Stimulated activated CD8-positive, alpha-beta memory T cell treated with anti-CD3 and anti-CD28 coated beads, Interleukin-7, amount 100 ng/mL, for 4 hours (primary cell): ENCODE measurements at places on chromosomes 7 and 10.

GRCh38 chr7:78226059-78226719, 427.6 kb downstream of the PHTF2 start:
- DNase-seq: no peak

- DNase-seq: peak; percentile 60
Measured at GRCh38 chr7:44914992-44915607, 29.8 kb upstream of the PURB start.

GRCh38 chr10:52115823-52116222, 198.3 kb upstream of the DKK1 start:
- DNase-seq: no peak

GRCh38 chr10:6788231-6788630, 208.2 kb upstream of the PRKCQ start:
- no peak for DNase-seq

DNA sequence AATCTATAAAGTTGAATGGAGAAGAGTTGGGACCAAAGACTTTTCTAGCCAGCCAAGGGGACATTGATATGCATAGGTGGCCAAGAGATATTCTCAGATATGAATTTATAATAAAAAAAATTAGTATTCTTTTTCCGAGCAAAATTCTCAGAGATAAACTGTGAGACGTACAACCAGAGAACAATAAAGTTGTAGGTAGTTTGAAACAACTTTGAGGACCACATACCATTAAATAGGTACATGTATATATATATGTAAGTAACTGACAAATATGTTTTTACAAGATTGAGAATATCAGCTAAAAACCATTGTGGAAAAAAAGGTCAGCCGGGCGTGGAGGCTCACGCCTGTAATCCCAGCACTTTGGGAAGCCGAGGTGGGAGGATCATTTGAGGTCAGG, 56.5 kb downstream of the EXOC4 start:
- DNase-seq: no peak

DNA sequence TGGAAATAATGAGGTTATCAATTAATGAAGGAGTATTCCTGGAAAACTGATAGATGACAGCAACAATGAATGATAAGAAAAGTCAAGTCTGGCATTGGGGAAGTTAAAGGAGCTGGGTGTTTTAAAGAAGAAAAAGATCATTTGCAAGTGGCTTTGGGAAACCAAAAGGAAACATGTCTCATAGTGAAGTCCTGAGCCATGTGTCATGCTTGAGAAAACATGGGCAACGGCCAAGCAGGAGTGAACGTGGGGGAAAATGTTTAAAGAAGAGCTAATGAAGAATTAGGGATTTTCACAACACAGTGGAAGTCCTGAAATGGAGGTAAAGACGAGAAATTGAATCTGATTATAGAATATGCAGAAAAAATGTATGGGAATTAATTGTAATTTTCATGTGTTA, 1383.2 kb upstream of the CELF2 start:
- no peak for DNase-seq

- DNase-seq: no peak
Measured at GRCh38 chr7:122350701-122351100, 46.2 kb upstream of the FEZF1 start.

DNA sequence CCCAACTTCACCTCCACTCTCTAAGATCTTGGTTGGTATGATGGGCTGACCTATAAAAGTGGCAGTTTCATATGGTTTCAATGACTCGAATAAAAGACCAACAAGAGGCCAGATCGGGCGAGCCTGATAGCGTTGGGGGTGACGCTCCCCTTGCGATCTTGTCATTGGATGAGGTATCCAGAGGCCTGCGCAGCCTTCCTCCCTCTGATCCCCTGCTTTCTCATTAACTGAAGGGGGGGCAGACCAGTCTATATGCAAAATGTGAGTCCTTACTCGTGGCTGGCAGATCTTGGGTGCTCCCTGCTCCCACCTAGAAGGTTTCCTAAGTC, 937 bp upstream of the COBL start:
- DNase-seq: no peak

GRCh38 chr7:69599286-69599954, 1.1 kb downstream of the AUTS2 start:
- DNase-seq: no peak

GRCh38 chr10:110993024-110993693, 73.8 kb downstream of the SHOC2 start:
- no peak for DNase-seq

DNA sequence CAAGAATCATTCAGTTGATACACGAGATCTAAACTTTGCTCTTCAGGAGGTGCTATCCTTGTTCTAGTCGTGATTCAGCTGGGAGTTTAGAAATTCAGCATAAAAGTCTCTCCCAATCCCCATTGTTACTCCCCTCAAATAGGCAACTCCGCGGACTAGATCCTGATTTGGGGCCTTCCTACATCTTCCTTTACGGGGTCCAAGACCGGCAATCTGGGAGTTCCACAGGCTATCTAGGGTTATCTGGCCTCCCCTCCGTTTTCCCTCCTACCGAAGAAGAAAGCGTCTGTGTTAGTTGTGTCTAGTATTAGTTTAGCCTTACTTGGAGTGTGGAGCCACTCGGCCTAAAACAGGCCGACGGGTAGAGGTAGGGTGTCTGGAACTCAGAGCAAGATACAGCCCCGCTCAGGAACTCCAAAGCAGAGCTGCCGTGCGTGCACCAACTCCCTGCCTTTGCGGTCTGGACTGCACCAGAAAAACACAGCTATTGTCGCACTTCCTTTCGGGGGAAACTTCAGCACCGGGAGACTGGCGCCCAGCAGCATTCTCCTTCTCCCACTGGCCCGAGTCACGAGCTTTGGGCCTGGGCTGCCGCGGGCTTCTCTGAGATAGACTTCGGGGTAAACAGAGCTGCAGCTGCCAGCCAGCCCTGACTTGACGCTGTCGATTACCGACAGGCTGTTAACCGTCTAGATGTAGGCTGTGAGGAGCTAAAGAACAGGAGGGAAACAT, 1.5 kb upstream of the DLX5 start:
- DNase-seq: no peak

GRCh38 chr10:114057855-114058254, 14.2 kb downstream of the ADRB1 start:
- DNase-seq: no peak

DNA sequence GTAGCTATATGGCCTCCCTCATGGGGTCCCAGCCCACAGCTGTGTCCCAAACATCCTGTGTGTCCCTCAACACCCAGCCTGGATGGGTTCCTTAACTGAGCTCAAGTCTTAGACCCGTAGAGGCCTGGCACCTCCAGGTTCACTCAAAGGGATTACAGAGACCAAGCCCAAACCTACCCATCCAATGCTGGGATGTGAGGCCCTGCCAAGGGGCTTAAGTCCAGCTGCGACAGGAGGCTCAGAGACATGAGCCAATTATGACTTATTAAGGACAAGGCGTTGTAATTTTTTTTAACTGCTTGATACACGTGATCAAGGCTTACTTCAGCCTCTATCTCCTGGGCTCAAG, 105.6 kb upstream of the RET start:
- no peak for DNase-seq

- DNase-seq: no peak
Measured at GRCh38 chr10:76138286-76138685, 706.9 kb downstream of the LRMDA start.

GRCh38 chr10:72218726-72219125, 2.6 kb upstream of the ASCC1 start:
- no peak for DNase-seq

DNA sequence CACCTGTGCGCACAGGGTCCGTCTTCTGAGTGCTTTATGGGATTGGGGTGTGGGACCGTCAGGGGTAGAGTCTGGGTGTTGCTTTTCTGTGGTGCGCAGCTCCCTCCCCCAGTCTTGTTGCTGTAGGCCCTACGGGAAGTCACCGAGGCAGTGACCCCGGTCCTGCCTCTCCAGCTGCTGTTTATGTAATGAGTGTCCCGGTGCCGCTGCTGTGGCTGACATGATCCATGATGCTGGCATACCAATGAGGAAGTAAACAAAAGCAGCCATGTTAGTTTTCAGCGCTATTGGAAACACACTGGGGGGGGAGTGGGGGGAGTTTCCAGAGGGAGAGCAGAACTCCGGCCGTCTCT, 1.1 kb downstream of the TRIM8 start:
- peak; percentile 11 for DNase-seq

DNA sequence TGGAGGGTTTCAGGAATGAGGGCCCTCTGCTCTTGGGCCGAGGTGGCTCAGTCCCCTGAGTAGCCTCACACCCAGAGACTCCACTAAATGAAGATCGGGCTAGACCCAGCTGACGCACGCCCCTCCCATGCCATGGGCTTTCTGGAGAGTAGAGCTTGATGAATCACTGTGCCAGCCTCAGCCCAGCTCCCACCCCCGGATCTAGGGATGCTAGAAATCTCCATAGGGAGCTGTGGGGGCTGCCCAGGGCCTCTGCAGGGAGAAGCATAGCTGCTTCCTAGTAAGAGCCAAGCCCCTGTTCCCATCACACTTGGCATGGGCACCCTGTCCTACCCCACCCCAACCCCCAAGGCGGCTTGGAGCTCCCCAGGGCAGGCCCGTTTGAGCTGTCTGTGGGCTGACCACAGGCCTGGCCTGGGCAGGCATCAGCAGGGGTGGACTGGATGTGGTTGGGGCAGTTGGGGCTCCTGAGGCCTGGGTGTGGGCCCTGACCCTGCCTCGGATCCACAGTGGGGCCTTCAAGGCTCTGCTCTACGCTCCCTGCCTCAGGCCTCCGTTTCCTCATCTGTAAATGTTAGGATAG, 121.2 kb downstream of the ZMIZ1 start:
- DNase-seq: no peak

DNA sequence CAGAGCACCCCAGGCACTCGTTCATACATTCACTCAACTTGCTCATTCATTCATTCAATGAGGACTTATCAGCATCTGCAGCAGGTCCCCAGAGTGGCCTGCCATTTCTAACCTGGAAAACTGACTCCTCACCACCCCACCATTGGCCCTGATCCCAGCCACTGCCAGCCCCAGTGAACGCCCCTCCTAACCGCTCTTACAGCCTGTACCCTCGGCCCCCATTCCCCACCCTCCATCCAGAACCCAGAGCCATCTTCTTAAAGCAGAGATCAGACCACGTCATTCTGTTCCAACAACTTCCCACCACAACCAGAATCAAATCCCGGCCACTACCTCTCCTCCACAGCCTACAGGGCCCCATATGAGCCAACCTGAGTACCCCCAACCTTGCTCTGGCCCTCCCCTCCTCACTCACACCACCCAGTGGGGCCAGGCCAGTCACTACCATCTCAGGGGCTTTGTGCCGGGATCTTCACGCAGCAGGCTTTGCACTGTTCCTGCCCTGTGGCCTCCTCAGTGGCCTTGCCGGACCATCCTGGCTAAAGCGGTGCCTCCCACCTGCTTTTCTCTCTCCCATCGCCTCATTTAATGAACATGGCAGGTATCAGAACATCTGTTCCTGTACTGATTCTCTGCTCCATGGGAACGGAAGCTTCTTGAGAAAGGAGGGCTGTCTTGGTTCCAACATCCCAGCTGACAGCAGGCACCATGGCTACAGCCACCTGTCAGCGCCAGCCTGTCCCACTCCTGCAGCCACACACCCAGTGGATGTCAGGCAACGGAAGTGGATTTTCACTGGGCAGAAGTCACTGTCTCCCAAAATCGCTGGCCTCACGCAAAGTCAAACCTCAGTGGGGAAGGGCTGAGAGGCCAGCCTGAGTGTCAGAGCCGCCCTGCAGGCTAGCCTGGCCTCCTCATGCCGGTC, 45.4 kb downstream of the FAM53B start:
- DNase-seq: no peak

DNA sequence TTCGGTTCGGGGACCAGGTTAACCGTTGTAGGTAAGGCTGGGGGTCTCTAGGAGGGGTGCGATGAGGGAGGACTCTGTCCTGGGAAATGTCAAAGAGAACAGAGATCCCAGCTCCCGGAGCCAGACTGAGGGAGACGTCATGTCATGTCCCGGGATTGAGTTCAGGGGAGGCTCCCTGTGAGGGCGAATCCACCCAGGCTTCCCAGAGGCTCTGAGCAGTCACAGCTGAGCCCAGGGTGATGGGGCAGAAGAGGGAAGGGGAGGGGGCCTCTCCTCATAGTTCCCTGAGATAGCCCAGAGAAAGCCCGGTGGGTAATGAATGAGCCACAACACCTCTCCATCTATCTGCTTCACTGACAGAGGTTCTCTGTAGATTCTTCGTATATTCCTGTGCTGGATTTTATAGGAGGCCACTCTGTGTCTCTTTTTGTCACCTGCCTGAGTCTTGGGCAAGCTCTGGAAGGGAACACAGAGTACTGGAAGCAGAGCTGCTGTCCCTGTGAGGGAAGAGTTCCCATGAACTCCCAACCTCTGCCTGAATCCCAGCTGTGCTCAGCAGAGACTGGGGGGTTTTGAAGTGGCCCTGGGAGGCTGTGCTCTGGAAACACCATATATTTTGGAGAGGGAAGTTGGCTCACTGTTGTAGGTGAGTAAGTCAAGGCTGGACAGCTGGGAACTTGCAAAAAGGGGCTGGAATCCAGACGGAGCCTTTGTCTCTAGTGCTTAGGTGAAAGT, 16.4 kb downstream of the PRSS2 start:
- DNase-seq: no peak

GRCh38 chr10:17781856-17782255, 27.3 kb upstream of the MRC1 start:
- DNase-seq: no peak

DNA sequence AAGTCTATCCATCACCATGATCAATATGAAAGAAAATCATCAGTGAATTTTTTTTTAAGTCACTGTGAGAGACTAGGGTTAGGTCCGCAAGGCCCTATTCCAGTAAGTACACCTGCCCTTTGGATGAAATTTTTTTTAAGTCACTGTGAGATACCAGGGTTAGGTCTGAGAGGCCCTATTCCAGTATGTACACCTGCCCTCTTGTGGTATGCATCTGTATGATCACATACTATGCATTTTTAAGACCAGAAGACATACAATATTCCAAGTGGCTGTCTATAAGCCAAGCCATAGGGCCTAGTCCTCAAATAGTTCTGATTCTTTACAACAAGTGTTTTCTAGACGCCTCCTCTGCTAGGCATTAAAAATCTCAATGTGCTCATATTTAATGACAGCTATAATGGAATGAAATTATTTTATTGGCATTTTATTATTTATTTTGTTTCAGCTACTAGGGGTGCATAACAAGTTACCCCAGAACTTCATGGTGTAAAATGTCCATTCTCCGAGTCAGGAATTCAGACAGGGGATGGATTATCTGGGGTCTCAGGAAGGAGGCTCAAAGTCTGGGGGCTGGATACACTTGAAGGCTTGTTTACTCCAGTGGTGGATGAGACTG, 53.1 kb downstream of the TEX36 start:
- DNase-seq: no peak

DNA sequence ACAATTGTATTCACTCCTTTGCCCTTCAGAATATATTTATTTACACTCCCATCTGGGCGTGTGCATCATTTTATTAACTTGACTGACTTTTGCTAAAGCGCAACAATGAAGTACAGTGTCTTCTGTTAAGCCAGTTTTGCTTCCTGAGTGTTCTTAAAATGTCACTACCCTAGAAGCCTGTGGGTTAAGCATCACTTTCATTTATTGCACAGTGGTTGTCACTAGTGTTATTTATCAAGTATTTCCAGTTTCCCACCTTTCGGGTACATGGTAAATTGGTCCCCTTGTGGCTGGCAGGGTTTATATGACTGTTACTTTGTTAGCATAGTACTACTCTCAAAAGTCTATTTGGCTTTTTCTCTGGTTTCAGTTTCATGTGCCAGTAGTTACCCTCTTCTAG, 3.3 kb downstream of the HILPDA start:
- DNase-seq: no peak

GRCh38 chr7:39535720-39536119, 30.5 kb upstream of the YAE1 start:
- no peak for DNase-seq

GRCh38 chr10:105187243-105187642, 546.2 kb downstream of the SORCS3 start:
- DNase-seq: no peak

- no peak for DNase-seq
Measured at GRCh38 chr10:132417257-132417910, 20.4 kb downstream of the PWWP2B start.

- no peak for DNase-seq
Measured at GRCh38 chr10:65365878-65366277, 1560.0 kb upstream of the LRRTM3 start.
